Stimulated activated CD8-positive, alpha-beta memory T cell treated with anti-CD3 and anti-CD28 coated beads, Interleukin-2, amount 100 ng/mL, for 1 hour (primary cell): ENCODE measurements at places on chromosomes 1 and 21.

DNA sequence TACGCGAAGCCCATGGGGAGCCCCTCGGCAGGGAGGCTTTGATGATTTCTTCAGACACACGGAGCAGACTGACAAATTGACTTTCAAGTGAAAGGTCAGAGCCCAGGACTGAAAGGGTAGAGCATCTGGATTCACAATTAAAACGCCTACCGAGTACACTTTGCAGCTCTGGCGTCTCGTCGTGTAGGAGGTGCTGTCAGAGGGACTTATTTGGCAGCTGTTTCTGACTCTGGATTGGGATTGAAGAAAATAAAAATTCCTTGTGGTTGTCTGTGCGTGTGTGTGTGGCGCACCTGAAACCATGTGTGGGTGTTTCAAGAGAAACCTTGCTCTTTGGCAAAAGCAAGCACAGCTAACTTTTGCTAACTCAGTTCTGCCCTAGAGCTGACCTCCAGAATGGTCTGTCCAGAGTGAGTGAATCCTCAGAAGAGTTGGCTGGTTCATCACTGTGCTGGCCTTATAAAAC is 348.7 kb downstream of the HLX start:
- DNase-seq, result no peak

DNA sequence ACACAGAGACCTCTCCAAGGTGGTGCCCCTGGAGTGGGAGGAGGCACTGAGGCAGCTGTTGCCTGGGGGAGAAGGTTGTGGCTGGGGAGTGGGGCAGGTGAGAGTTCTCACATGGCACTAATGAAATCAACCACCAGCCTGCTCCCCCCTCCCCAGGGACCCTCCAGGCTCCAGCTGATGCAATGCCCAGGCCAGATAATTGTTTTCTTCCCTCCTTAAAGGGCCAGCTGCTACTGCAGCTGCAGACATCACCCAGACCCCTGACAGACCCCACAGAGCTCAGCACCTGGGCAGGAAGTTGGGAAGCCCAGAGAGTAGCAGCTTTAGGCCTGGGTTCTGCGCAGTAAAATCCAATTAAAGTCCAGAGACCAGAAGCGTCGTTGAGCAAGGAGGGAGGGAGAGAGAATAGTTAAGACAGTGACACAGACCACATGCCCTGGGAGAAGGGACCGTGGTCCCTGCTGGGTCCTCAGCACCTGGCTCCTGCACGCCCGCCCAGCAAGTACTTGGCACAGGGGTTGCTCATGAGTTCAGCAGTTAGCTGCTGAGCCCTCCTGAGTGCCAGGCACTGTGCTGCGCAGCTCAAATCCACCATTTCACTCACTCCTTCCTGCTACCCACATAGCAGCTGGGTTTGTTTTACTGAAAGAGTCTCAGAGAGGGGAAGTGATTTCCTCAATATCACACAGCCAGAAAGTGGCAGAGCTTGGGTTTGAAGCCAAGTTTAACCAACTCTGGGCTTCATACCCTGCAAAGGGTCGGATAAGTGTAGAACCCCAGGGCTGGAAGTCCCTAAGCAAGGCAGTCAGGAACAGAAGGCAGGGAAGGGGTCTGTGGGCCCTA is 1.9 kb downstream of the RIMS3 start:
- DNase-seq, result no peak

GRCh38 chr1:16048573-16049189 is 5.1 kb downstream of the CLCNKB start:
- DNase-seq, result no peak

GRCh38 chr1:75879985-75880384 is 52.2 kb downstream of the ASB17 start:
- no peak for DNase-seq

- no peak for DNase-seq
These were observed 26.8 kb downstream of the GORAB start for GRCh38 chr1:170558731-170559130.

DNA sequence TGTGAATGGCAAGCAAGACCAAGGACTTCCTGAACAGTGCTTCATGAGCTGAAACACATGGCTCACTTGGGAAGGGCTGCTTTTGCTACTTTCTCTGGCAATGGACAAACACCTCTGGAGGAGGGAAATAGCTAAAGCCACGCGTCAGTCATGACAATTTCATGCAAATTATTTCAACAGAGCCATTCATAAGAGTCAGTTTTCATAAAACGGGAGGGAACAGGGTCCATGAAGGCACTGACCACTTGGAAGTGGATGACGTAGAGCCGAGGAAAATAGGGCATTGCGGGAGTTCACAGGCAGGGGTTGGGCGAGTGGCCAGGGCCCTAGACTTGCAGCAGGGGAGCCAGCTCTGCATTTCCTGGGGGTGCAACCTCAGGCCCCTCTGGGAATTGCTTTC is 43.9 kb downstream of the SDC3 start:
- no peak for DNase-seq

DNA sequence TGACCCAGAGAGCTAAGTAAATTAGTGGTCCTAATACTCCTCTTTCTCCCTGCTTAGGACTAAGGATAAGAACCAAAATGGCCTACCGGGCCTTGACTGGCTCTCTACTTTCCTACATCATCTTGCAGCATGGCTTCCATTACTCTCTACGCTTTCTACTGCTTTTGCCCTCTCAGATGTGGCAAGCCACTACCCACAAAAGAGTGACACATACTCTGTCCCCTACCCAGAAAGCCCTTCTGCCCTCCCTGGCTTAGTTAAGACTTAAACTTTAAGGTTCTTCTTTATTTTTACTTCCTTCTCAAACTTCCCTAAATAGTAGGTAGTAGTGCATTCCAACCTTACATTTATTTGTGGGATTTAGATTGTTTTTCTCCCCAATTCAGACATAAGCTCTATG is 228.1 kb downstream of the TPR start:
- DNase-seq, result no peak

DNA sequence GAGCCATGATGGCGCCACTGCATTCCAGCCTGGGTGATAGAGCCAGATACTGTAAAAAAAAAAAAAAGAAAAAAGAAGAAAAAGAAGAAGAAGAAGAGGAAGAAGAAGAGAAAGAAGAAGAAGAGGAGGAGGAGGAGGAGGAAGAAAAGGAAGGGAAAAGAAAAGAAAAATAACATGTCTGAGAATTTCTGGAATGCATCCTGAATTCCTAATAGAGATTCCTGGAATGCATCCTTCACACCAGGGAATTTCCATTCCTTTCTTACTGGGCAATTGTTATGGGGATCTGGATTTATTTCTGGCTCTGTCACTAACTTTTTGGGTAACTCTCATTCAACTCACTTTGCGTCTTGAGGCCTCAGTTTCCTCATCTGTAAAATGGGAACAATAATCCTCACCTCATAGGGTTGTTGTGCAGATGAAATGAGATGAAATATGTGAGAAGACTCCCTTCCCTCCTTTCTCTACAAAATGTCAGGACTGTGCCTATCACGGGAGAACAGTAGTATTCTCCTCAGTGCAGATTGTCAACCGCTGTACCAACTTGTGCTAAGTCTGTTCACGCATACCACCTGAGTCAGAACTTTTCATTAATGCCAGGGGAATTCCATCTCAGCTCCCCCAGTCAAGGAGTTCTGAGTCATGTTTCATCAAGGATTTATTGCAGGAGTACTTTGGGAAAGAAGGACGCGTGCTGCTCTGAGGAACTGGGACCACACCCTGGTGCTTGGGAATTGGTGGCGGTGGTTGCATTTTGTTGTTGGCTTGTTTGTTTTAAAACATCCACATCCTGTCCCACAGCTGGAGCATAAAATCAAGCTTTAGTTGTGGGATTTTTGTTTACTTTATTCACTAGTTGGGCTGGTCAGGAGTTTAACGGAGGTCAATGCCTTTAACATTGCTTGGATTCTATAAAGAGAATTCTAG is 42.4 kb upstream of the ROR1 start:
- DNase-seq, result no peak

GRCh38 chr21:30193201-30193600 is 22.7 kb downstream of the CLDN8 start:
- DNase-seq, result no peak

DNA sequence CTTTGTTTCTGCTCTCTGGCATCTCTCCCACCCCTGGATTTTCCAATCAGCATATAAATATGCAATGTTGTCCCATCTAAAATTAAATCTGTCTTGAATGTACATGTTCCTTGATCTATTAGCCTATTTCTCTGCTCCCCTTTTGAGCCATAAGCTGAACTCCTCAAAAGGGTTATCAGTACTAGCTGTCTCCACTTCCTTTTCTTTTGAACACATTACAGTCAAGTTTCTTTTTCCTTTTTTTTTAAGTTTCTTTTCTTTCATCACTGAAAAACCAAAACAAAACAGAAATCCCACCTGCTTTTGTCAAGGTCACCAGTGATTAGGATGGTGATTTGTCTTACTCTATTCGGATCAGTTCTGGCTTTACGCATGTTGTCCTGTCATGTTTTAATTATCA is 29.3 kb downstream of the XCL2 start:
- no peak for DNase-seq

GRCh38 chr1:18491168-18491567 is 10.4 kb downstream of the KLHDC7A start:
- no peak for DNase-seq

DNA sequence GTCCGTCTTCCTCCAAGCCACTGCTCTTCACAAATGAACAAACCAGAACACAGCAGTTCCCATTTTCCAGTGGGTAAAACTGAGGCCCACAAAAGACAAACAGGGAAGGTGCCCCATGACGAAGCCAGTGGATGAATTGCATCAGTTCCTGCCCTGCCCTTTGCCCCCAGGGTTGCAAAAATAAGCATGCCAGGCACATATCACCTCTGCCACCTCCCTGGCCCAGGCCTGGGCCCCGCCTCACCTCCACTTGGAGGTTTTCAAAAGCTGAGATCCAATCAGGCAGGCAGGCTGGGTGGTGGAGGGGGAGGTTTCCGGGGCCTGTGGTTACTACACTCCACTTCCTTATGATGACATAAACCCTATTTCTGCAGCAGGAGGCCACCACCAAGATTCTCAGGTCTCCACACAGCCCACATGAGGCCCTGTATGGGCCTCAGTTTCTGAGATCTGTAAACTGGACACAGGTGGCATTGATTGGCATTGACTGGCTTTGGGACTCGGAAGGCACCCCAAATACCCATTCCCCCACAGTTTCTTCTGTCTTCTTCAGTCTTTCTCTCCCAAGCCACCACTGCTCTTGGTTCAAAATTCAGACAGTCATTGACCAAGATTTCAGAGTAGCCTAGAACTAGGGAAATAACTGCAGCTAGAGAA is 4.1 kb downstream of the KIF21B start:
- peak; percentile 79 for DNase-seq

GRCh38 chr1:226436855-226437491 is 29.1 kb upstream of the PARP1 start:
- DNase-seq, result no peak

- no peak for DNase-seq
These were observed 152.7 kb upstream of the CHRM3 start for GRCh38 chr1:239233626-239234025.

GRCh38 chr1:206834711-206835110 is 30.7 kb upstream of the IL20 start:
- no peak for DNase-seq

DNA sequence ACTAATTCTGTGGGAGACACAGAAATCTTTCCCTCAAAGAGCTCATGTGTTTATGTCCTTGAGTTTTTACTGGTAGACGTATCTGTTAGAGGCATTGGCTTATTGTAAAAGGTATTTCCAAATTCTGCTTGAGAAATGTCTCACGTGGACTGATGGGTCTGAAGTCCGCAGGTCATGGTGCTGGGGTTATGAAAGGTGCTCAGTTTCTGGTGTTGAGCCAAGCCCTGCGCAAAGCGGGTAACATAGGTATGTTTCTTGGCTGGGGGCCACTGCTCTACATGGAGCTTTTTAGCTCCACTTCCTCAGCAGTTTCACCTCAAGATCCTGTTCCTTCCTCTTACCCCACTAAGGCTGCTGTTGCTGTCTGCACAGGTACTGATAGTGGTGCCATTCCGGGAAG is 10.8 kb downstream of the UTP25 start:
- no peak for DNase-seq

GRCh38 chr21:27366646-27367235 is 399.9 kb upstream of the ADAMTS5 start:
- DNase-seq, result no peak

DNA sequence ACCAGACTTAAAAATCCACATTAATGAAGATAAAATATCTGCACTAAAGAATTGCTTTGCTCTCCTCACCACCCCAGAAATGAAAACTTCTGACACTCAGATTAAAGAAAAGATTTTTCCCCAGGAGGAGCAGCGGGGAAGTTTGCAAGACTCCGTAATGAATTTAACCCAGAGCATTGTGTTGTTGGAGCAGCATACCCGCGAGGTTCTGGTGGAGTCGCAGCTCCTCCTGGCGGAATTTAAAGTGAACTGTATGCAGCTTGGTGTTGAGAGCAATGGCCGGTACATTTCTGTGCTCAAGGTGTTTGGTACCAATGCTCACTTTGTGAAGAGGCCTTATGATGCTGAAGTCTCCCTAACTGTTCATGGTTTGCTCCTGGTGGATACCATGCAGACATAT is 46.4 kb downstream of the VPS13D start:
- no peak for DNase-seq

DNA sequence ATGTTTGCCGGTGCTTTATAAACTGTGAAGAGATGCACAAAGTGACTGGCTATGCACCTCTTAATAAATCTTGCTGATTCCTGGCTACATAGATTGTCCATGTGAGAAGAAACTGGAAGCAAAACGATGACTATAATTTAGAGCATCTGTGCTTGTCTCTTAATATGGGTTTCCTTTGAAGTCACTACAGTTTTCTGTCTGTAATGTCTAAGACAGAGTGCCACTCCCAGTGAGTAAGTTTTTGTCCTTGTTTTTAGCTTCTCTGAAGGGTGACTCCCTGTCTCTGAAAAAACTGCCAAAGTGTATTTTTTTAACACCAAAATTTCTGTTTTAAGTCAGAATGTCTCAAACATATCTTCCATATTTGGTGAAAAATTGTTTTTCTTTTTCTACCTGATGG is 175.1 kb downstream of the FASLG start:
- DNase-seq, result no peak

DNA sequence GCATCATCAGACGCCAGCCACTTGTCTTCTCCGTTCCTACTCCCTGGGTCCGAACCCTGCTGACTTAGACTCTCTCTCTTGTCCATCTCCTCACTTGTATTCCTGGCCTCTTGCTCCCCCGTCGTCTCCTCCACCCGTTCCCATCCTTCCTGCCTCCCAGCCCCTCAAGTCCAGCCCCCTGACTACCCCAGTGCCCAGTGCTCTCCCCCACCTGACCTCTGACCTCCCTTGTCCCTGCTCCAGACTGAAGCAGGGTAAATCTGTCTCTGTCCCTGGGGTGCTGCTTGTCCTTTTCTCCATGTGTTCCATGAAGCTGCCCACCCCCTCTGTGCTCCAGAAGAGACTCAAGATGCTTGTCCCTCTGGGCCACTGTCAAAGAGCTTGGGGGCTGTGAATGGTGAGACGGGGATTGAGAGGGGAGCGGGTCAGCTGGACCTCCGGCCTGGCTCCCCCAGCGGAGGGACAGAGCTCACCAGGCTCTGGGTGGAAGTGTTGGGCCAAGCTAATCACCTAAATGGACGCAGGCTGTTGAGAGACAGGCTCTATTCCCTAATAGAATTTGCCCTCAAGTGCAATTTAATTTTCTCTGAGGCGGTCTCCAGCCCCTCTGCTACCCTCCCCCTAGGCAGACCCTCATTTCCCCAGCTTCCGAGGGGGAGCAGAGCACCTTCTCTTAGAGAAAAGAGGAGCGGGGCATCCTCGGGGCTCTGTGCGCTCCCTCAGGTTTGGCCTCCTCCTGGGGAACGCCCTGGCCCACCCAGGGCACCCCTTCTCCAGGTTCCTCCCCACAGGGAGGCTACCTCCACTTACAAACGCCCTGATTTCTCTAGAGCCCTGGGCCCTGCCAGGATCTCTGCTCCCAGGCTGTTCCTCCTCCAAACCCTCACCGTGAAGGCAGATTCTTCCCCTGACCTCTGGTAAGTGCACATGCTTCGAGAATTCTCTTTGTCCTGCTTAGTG is 11.0 kb upstream of the LHX4 start:
- DNase-seq, result no peak
